Stimulated activated naive B cell treated with anti-CD40 and anti-IgM and Interleukin-4, amounts not matched to agents 10 μg/mL and 1 μg/mL and 100 μg/mL, for 72 hours (primary cell): ENCODE measurements at places on chromosomes 16 and 17.
A peak's percentile ranks its signal among the peaks of the same experiment; 100 is the strongest.

GRCh38 chr17:82679586-82680465 is 18.7 kb downstream of the RAB40B start:
- no peak for DNase-seq

- DNase-seq = no peak
Measured at GRCh38 chr16:64094992-64095634, 1026.8 kb downstream of the CDH11 start.

DNA sequence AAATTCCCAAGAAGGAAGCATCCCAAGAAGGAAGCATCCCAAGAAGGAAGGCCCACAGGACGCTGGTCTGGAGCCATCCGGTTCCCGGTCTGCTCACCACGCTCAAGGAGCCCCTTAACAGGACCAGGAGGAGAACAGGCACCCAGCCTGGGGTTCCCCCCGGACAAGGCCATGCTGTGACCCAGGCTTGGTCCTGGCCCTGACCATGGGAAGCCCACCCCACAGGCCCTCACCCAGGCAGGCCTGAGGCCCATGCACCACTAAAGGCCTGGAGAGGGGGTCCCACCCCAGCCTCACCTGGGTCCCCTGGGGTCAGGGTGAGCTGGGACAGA is 340 bp upstream of the ENPP7 start:
- DNase-seq = no peak

- no peak for DNase-seq
Measured at GRCh38 chr16:82761858-82762257, 135.1 kb downstream of the CDH13 start.

DNA sequence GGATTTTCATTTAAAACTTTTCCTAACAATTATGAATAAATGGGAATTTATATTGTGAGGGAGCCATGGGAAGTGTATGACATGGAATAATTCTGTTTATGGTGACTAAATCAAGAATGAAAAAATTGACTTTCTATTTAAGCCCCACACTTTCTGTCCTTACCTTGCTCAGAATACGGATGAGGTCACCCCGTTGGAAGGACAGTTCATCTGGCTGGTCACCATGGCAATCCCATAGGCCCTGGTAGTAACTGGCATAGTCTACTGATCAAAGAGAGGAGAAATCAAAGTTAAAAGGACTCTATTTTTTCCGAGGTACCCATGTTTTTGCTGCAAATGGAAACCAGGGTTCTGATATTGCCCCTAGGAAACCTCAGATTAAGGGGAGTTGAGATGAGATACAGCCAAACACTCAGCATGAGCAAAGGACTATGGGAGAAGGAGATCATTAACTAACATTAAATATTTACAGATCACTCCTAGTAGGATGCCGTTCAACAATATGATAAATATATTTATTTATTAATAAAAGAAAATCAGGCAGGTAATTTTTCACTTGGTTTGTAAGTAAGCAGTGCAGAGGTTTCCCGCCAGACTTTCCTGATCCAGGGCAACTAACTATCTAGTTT is 54.9 kb downstream of the SNX11 start:
- DNase-seq = no peak

DNA sequence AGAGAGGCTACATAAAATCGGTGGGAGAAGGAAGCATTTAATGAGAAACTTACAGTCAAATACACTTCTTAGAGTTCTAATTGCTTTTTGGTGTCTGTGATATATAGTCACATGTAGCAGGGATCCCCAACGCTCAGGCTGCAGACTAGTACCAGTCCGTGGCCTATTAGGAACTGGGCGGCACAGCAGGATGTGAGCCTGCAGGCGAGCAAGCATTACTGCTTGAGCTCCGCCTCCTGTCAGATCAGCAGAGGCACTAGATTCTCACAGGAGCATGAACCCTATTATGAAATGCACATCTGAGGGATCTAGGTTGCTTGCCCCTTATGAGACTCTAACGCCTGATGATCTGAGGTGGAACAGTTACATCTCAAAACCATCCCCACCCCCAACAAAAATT is 158.5 kb downstream of the TANC2 start:
- no peak for DNase-seq

DNA sequence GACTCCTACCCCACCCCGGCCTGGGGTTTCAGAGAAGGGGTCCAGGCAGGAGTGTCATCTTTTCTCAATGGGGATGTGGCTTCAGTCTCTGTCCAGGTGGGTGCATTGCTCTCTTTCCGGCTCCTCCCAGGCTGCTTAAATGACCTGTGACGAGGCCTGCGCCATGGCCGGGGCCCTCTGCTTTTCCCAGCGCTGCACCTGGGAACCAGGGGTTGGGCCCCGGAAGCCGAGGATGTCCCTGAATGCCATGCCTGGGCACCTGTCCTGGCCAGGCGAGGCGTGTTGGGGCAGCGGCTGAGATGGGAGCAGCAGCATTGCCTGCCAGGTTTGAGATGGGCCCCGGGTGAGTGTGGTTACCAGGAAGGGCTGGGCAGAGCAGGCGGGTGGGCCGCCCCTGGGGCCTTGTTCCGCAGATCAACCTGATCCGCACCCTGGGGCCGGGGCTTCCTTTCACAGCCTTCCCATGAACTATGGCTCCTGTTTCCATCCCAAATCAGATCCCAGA is 147.4 kb downstream of the SEC14L1 start:
- DNase-seq = no peak

GRCh38 chr17:2693561-2694380 is 17.8 kb downstream of the CLUH start:
- DNase-seq = no peak

DNA sequence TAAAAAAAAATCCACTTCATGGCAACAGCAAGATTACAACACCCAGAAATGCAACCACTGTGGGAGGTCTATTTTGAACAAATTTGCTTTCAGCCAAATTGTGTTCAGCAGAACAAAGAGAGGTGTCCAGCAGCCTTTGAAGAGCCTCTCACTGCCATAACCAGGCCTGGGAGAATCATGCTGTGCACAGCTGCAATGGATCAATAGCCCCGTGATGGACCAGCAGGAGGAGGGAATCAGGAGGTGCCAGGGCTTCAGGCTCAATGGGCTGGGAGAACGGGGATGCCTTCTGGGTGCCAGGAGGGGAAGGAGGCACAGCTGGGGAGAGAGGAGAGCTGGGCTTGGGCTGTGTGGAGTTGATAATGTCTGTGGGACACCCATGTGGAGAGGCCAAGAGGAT is 366.2 kb upstream of the EEF2KMT start:
- DNase-seq = no peak

DNA sequence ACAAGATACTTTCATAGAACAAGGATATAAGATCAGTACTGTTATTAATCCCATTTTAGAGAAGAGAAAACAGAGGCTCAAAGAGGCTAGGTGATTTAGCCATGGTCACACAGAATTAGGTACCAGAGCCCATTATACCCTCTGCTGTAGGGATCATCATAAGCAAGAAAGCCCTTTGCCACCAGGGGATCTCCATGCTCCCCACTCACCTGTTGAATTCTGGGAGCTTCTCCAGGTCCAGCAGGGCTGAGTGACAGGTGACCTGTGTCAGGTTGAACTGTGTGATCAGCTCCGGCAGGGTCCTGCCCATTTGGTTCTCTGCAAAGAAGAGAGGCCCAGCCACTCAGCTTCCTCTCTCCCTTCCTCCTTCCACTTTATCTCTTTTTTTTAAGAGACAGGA is 22.2 kb upstream of the GGA2 start:
- no peak for DNase-seq

DNA sequence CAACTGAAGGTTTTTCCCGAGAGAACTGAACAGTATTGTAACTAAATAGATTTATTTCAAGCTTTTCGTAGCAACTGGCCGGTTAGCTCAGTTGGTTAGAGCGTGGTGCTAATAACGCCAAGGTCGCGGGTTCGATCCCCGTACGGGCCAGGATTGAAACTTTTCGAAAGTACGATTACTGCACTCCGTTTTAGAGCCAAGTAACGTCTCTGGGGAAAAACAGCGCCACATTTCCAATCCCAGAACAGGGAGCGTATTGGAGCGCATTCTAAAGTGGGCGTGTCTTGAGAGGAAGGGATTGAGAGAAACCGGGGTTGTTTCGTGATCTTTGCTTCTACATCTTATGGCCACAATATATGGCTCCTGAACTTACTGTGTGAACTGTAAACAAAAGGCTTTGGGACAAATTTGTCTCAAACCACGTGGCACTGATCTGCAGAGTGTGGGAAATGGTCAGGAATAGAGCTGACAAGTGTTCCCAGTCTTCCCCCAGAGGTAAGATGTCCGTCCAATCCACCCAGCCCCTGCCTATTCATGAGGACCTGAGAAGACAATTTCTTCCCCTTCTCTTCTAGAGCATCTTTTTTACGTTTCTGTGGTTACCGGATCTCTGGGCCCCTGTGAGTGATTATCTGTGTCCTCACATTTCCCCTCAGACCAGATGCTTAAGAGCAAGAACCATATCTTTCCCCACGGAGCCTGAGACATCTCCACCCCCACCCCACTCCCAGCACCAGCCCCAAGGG is 2.3 kb downstream of the BORCS6 start:
- peak; percentile 88 for DNase-seq

- DNase-seq = no peak
Measured at GRCh38 chr17:6800422-6801027, 24.5 kb downstream of the FBXO39 start.

DNA sequence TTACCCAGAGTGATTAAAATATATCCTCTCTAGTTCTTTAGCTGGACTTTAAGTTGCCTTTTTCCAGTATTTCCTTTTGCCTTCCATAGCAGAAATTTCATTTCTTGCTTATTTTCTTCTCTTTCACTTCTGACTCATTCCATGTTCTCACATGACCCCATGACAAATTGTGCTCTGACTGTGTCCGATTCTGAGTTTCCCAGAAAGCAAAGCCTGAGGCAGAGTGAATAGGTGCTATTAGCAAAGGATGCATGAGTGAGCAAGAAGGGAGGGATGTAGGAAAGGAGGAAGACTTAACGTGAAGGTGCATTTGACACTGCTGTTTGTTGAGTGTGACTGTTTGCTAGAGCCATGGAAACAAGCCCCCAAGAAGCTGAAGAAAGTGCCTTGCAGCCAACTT is 82.6 kb upstream of the CNTNAP4 start:
- no peak for DNase-seq

DNA sequence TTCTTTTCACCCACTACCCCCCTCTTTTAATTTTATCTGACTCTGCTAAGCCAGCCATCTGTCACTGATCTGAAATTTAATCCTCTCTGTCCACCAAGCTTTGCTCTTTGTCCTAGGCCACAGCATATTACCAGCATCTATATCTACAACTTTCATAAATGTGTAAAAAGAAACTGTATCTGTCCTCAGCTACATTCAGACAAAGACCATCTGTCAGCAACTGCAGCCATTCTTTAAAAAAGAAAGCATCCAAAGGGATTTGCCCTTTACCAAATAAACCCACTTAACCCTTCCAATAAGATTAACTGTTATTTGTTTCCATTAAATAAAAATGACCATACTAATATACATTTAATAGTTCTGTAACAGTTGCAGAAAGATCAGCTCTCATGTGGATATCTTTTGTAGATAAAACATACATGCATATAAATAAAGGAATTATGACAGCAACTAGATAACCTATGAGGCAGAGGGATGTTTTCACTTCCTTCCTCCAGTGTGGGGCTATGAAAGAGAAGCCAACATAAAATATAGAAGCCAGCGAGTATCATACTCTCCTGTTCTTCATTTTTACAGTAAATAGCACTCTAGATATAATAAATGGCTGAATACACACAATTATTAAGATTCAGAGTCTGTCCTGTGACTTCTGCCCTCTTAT is 602.5 kb upstream of the SALL1 start:
- no peak for DNase-seq

GRCh38 chr17:72465191-72466024 is 344.6 kb downstream of the SOX9 start:
- DNase-seq = no peak

- DNase-seq = no peak
Measured at GRCh38 chr16:78821335-78821734, 721.9 kb downstream of the WWOX start.
